Activated CD8-positive, alpha-beta memory T cell treated with anti-CD3 and anti-CD28 coated beads, Interleukin-2, amount 50 U/mL, for 48 hours (primary cell): ENCODE measurements at places on chromosomes 16 and 17.
A peak's percentile ranks its signal among the peaks of the same experiment; 100 is the strongest.

DNA sequence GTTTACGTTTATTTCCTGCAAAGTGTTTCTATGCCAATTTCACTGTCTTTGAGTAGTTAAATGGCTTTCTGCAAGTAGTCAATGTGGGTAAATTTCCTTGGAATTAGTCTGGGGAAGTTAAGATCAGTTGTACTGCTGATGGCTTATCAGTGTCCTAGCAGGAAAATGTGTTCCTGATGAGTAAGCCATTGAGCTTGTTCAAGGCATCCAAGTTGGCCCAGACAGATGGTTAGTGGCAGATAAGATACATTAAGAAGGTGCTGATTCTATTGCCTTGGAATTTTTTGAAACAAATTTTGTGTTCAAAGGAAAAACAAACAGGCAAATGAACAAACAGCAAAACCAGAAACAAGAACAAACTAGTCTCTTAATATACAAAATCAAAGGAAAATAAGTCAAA is 258.4 kb downstream of the MAP2K6 start:
- no peak for DNase-seq

GRCh38 chr17:58944166-58944565 is 162.5 kb downstream of the TRIM37 start:
- no peak for DNase-seq

DNA sequence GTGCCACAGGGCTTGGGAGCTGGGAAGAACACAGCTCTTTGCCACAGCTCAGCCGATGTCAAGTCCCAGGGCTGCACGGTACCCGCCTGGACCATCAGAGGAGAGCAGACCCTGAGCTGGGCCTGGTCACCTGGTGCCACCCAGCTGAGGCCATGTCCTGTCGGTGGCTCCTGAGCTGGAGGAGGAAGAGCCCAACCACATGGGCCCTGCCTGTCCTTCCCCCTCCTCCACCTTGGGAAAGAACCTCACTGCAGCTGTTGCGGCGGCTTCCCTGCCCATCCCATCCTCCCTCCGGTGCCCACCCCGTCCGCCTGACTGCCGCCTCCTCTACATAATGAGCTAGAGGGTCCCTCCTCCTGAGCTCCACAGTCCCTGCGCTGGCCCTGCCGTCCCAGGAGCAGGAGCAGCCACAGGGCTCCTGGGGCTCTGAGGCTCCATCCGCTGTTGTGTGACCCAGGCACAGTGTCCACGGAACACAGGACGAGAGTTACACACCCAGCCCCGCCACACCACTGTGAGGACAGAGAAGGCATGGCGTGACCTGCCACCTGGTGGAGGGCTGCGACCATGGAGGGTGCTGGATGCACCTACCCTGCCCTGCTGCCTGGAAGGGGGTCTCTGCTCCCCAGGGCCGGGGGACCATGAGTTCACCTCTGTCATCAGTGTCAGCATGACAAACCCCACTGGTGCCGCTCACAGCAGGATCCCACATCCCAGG is 21.4 kb upstream of the CHMP6 start:
- DNase-seq: peak; percentile 74

DNA sequence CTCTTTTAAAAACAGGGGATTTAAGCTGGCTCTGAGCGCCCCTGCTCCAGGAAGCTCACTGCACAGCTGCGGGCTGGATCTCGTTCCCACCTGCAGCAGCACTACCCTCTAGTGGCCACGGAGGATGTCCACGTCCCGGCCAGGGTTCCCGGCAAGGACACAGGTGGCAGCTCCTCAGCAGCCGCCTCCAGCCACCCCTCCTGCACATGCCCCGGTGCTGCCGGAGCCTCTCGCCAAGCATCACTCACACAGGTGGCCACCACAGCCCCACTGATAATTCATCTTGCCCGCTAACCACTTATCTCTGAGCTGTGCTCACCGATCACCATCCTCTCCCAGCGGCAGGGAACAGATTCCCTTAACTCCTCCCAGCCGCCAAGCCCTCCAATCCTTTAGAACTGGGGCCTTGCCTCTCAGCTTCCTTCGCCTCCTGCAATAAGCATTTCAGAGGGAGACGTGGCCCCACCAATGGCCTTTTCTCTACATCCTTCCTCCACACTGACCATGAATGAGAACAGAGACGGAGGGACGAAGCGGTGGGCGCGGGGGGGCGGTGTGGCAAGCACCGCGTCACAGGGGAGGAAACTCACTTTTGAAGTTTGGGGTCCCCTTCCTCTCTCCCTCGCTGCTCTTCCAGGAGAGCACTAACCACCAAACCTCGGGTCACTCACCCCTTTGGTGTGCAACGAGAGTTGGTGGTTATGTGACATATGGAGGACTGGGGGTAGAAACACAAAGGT is 222.1 kb downstream of the RBFOX3 start:
- DNase-seq: peak; percentile 55

- no peak for DNase-seq
Measured at GRCh38 chr16:85029981-85030401, 2.4 kb downstream of the KIAA0513 start.

- no peak for DNase-seq
Measured at GRCh38 chr17:82118815-82119380, 20.9 kb upstream of the FASN start.

- no peak for DNase-seq
Measured at GRCh38 chr16:56793492-56793891, 63.6 kb downstream of the NUP93 start.

DNA sequence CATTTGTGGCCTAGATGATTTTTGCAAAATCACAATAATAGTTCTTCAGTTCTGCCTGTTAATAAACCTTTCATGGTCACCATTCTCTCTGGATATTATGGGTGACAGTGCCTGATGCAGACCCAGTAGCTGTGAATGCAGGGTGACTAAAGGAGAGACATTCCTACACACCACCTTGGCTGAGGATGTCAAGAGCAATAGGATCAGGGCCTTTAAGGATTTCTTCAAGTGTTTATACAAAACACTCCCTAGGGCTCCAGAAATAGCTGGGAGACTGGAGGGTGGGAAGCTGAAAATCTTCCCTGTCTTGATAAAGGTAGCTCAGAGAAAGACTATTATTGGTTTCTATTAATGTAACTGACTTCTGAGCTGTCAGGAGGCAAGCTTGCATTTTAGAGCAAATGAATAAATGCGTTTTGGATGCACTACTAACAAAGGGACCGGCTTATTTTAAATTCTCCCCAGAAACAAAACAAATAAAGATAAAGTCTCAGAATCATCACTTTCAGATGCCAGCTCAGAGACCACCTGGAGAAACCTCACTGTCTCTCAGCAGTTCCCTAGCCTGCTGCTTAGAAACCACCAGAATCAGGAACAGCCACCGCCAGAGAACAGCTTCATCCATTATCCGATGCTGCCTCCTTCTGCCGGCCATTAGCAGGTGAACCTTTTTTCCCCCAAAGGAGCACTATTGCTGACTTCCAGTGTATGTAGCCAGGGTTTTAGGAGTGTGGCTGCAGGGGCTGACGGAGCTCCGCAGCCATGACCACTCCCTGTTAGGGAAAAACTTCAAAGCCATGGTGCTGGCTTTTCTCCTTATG is 171.4 kb upstream of the DYNLRB2 start:
- no peak for DNase-seq

DNA sequence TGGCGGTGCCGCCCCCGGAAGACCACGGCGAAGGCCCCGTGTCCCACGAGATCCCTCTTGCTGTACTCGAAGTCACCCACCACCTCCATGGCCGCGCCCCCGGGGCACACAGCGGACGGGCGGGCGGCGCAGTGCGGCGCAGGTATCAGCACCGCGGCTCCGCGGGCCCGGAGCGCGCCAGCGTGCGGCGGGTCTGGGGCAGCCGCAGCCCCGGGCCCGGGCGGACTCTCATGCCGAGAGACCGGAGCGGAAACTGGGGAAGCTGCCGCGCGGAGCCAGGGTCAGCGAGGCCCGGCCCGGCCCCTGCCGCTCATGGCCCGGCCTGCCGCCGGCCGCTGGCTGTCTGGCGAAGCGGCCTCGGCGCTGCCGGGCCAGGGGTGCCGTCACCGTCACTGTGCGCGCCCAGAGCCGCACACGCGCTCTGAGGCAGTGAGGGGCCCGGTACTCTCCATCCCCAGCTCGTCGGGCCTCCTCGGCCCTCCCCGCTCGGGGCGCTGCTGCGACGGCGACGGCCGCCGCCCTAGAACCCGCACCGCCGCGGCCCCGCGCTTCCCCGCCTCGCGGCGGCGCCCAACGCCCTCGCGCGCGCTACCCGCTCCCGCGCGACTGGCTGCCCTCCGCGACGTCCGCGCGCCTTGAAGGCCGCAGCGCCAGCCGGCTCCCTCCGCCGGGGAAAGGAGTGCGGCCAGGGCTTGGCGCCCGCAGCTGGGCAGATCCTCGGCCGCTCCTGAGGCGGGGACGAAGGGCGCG is at the start of gene ULK2:
Gene ULK2, minus strand, starts transcription at position 608 of the 750 bp plus-strand sequence. Its CDS starts 519 bp downstream, at position 89.
- DNase-seq: peak; percentile 75

GRCh38 chr16:29806641-29807425 is 504 bp downstream of the MAZ start:
- DNase-seq: peak; percentile 85

DNA sequence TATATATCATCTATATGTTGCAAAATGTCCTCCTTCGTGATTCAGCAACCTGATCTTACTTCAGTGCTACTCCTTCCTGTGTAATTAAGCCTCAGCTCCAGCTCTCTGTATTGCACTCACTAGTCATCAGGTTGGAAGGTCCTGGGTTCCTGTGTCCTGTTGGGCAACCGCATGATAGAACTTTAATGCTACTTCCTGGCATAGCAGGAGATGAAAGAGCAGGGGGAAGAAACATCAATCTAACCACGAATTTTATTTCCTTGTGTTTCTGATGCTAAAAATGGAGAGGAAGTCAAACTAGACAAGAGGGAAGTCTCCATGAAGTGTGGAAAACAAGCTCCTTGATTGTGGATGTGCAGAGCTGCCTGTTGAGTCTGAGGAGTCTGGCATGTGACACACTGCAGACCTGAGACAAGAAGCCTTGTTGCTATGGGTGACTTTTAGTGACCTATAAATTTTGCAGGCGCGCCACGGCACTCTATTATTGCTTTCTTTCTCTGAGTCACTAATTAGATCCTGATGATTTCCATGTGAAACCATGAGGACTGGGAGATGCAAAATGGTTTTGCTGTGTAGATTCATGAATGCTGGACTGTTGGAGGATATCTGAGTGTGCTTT is 25.6 kb downstream of the IGSF6 start:
- DNase-seq: no peak

GRCh38 chr17:13598353-13599167 is 3.2 kb downstream of the HS3ST3A1 start:
- no peak for DNase-seq
